ENCODE measurements at places on chromosomes 1 and 21. TPM values are rescaled to one million over a fixed set of nuclear protein-coding genes. Genes with fewer than 3 reads are reported as not detected.

GRCh38 chr1:222754366-222755139, 17.6 kb downstream of the FAM177B start:
- no peak for DNase-seq

DNA sequence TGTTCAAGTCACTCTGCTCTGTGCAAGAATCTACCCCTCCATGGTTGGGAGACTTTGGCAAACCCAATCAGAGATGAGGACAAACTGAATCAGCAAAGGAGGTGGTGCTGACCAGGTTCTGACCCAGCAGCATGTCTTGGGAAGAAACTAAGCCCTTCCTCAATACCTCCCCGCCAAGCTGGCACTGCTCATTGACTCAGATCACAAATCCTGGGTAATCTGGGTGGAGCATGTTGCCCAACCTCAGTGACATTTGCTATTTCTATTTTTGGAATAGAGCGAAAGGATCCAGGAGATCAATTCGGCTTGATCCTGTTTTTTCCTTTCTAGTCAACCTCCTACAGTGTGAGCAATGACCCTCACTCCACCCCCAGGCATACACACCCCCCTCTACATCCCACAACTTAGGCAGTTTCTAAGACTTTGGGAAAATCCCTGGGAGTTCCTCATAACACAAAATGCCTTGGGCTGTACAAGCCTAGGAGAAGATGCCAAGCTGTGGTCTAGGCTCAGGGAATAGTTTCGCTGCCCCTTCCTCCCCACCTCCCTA, 166.8 kb upstream of the KCNJ6 start:
- no peak for DNase-seq

Gene BCL2L15
- total RNA-seq = 1.5 TPM

DNA sequence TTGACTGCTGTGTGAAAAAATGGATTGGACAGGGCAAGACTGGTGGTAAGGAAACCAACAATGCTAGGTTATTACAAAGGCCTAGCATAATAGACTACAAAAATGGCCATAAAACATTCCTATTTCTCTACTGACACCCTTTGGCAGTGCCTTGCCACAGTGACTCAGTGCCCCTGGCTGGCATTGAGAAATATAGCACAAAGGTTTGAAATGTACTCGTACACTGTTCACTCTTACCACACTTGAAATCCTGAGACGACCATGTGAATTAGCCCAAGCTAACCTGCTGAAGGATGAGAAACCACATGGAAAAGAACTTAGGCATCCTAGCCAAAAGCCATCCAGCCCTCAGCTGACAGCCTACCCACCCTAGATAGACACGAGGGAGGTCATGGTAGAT, 149.8 kb upstream of the PALMD start:
- DNase-seq = no peak

- no peak for DNase-seq
Observed at GRCh38 chr1:155761736-155762405, 73.0 kb downstream of the DAP3 start.

Gene RPRD2
- 16.9 TPM for total RNA-seq

- no peak for DNase-seq
Observed at GRCh38 chr1:55064861-55065263, 25.5 kb downstream of the PCSK9 start.

Gene NFASC
- 5.6 TPM for total RNA-seq

All from upper lobe of left lung (tissue), 6 donors.